ENCODE measurements at places on chromosomes 11 and 22.
A peak's percentile ranks its signal among the peaks of the same experiment; 100 is the strongest.

DNA sequence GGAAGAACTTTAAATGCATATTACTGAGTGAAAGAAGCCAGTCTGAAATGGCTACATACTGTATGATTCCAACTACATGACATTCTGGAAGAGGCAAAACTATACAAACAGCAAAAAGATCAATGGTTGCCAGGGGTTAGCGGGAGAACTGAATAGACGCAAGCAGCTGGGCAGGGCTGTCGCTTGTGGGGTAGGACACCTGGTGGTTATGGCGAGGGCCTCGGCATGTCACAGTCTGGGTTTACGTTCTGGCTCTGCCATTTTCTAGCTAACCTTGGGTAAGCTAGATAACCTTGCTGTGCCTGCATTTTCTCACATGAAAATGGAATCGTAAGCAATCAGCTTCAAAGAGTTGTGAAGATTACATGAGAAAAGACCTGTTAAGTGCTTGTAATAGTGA lies 55.2 kb upstream of the SYT13 start:
- DNase-seq: no peak

DNA sequence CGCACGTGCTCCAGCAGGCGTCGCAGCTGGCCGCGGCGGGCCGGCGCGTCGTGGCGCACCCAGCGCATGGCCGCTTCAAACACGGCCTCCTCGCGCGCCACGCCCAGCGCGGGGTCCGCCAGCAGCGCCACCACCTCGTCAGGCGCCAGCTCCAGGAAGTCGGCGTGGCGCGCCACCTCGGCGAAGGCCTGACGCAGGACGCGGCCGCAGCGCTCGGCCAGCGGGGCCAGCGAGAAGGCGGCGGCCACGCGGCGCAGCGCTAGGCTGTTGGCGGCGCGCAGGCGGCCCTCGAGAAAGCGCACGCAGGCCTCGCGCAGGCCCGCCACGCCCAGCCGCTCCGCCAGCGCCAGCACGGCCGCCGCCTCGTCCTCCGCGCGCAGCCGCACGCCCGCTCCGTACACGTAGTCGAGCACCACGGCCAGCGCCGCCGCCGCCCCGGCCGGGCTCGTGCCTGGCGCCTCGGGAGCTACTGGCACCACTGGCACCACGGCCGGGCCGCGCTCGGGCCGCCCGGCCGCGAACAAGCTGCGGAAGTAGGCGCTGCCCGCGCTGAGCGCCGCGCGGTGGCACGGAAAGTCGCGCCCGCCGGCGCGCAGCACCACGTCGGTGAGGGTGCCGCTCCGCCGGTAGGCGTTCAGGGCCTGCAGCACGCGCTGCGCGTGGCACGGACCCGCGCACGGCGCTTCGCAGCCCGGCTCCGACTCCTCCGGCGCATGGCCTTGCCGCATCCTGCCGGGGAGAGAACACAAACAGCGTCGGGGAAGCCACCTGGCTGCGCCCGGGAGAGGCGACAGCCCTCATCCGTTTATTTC lies 2.9 kb downstream of the KLHL35 start:
- DNase-seq: peak; percentile 58

GRCh38 chr11:32940865-32941264 lies 48.3 kb downstream of the QSER1 start:
- DNase-seq: no peak

DNA sequence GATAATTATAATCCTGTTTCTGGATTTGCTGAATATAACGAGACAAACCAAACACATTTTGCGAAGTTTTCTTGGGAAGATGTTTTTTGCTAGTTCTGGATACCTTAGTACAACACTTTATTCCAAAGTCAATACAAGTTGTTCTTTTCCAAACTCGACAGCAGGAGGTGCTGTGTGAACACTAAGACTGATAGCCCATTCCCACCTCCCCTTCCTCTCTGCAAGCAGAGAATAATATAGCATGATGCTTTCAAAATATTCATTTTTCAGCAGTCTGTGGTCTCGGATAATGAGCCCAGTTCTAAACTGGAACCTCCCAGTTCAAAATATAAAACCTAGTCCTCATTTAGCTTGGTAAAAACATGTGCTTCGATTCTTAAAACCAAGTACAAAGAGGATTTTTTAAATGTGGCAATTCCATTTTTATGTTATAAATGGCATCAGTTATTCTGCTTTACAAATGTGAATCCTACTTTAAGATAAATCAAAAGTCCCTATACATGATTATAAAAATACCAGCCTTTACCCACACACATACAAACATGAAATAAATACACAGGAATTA lies 129.1 kb downstream of the DCDC1 start:
- DNase-seq: peak; percentile 0

DNA sequence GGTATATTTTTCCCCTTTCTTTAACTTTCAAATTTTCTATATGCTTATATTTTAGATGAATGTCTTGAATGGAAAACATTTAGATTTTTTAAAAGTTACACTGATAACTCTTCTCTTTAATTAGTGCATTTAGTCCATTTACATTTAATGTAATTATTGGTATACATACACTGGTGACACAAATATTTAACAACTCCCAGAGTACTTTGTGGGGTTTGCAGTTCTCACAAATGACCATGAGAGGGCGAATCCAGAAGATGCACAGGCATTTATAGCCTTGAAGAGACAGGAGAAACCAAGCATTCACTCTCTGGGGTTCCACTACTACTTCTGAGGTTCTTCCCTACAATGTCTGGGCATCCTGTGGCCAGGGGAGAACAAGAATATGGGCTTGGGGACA lies 125.1 kb downstream of the TIMP3 start:
- no peak for DNase-seq

DNA sequence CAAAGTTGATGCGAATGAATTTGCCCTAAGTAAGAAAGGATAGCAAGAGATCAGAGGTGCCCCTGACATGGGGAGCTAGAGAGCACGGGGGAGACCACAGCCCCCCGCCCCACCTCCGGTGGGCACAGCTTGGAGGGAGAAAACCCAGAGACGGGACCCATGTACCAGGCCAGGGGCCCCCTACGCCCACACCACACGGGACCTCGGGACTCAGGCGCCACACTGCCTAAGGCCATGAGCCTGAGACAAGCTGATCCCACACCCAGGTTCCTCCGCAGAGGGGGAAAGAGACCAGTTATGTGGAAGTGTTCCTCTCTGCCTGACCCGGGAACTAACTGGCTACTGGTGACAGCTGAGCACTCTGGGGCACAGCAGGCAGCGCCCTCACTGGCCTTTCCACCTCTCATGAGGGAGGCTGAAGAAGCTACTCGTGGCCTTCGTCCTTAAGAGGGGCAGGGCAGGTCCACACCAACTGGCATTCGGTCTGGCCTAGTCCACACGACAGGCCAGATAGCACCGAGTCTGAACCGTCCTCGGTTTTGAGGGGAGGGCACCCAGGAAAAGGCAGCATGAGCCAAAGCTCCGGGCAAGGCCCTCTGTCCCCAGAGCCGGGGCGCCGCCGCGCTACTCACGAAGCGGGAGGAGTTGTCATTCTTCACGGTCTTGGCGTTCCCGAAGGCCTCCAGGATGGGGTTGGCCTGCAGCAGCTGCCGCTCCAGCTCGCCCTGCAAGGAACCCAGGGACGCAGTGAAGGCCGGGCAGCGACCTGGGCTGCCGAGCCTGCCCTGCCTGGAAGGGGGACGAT lies 65.8 kb downstream of the MYH9 start:
- no peak for DNase-seq

Measured in CD4-positive, alpha-beta T cell treated with Interleukin-1 beta for 1 hour (primary cell).